ENCODE measurements at places on chromosomes 6 and 20.

GRCh38 chr6:7933794-7934193 lies 23.2 kb upstream of the TXNDC5 start:
- no peak for DNase-seq

- DNase-seq, result no peak
Measured at GRCh38 chr6:16206595-16207037, 31.8 kb upstream of the GMPR start.

DNA sequence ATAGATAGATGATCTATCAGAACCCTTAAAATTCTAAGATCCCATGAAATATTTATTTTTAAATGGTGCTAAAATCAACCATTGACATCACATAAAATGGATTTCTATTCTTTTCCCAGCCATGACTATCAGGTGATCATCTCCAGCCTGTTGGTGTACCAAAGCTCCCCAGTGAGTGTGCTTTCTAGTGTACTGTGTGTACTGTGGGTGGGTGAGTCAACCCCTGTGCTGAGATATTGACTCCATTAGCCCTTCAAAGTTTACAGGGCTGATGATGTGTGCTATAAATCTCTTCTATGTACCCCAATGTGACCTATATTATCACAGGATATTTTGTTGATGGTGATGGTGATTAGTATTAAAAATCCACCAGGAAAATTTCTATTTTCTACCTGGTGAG lies 344.6 kb downstream of the MMUT start:
- DNase-seq, result no peak

GRCh38 chr6:84688141-84688873 lies 76.1 kb downstream of the TBX18 start:
- DNase-seq, result no peak

- DNase-seq, result no peak
Measured at GRCh38 chr6:72022830-72023229, 136.5 kb downstream of the RIMS1 start.

GRCh38 chr20:21356386-21356785 lies 40.9 kb downstream of the NKX2-4 start:
- no peak for DNase-seq

DNA sequence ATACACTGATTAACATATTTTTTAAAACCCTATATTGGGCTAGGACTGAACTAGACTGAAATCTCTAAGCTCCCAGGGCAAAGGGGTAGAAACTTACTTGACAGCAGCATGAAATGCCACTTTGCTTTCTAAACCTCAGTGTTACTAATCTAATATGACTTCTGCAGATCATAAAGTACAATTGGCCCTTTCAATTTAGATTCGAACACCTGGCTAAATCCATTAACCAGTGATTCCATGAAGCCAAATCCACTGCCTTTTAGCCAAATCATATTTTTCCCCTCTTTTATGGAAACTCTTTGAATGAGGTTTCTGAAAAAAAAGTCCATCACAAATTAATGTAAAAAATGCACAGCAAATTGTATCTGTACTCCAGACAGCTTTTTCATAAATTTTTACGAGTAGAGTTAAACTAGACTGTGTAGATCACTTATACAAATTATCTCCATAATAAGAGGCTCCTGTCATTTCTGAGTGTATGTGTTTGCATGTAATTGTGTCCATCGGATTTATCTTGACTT lies 25.7 kb downstream of the EPHA7 start:
- no peak for DNase-seq

GRCh38 chr20:23363257-23363649 lies 1.3 kb downstream of the GZF1 start:
- no peak for DNase-seq

DNA sequence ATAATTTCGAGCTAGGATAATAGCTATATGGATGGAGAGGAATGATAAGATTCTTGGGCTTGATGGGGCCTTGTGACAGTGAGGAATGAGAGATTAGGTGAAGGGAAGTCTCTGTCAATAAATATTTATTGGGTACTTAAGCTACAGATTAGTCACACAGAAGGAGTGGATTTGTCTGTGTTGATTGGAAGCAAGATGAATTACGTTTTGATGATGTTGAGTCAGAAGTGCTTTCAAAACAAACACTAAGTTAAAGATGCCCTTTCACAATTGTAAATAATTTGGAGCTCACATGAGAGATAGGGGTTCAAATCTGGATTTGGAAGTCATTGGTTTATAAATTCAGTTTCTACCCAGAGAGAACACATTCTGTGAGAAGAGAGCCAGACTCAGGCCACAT lies 834.2 kb downstream of the KIF16B start:
- no peak for DNase-seq

DNA sequence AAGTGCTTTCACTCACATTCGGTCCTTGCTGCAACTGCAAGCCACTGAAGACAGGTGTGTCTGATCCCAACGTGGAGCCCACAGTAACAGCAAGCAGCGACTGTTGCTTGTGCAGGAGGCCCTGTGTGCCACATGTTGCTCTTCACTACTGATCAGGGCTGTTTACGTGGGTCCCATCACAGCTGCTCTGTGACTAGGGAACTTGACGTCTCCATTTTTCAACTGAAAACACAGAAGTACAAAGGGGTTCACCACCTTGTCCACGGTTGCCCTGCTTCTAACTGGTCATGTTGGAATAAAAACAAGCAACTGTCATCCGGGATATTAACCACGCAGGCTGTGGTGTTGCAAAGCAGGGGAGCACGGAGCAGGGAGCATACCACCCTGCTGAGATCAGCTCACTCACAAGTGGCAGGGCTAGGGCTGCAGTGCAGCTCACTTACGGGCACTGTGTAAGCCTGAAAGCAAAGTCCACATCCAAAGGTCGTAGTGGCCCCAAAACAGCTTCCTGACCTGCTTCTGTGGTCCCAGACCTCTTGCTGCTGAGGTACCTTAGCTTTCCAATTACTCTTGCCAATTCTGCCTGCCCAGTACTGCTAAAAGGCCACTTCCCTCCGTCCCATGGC lies 105.8 kb upstream of the DUSP22 start:
- no peak for DNase-seq

GRCh38 chr6:8114956-8115355 lies 12.6 kb upstream of the EEF1E1 start:
- no peak for DNase-seq
